Activated CD8-positive, alpha-beta memory T cell treated with anti-CD3 and anti-CD28 coated beads, Interleukin-2, amount 50 U/mL, for 4 hours (primary cell): ENCODE measurements at places on chromosomes 5 and 9.

GRCh38 chr9:29514336-29514735 is 1941.1 kb upstream of the C9orf72 start:
- DNase-seq, result no peak

DNA sequence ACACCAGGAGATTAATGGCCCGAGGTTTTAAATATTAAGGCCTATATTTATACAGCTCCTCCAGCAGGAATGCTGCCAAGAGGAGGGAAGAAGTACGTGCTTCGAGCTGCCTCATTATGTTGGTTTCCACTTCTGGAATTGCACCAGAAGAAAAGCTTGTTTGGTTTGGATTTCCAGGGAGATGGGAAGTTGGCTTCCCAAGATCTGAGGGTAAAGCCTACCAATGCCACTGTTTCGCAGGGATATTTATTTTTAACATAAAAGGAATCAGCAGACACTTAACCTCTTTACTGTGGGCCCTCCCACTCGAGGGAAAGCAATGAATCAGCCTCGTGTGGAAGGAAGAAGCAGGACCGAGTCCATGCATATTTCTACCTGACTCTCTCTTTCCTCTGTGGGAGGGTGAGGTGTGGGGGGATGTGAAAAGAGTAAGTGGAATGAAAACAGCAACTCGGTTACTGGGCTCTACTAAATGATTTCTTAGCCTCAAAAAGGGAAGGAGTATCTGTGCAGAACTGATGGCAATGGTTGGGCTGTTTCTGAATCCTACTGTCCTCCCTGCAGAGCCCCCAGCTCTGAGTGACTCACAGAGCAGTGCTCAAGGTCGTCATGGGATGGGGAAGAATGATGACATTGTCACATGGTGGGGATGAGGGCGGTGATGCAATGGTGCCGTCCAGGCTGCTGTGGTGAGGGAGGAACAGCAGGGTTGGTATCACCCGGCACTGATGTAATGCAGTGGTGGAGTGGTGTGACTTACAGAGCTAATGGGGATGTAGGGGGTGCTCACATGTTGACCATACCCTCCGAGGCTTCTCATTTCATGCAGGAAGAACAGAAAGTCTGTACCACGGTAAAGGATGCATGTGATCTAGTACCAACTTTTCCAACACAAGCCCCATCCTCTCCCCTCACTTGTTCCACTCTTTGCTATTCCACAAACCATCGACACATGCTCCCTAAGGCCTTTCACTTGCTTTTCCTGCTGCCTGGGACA is 215.0 kb upstream of the PANK3 start:
- DNase-seq, result no peak

DNA sequence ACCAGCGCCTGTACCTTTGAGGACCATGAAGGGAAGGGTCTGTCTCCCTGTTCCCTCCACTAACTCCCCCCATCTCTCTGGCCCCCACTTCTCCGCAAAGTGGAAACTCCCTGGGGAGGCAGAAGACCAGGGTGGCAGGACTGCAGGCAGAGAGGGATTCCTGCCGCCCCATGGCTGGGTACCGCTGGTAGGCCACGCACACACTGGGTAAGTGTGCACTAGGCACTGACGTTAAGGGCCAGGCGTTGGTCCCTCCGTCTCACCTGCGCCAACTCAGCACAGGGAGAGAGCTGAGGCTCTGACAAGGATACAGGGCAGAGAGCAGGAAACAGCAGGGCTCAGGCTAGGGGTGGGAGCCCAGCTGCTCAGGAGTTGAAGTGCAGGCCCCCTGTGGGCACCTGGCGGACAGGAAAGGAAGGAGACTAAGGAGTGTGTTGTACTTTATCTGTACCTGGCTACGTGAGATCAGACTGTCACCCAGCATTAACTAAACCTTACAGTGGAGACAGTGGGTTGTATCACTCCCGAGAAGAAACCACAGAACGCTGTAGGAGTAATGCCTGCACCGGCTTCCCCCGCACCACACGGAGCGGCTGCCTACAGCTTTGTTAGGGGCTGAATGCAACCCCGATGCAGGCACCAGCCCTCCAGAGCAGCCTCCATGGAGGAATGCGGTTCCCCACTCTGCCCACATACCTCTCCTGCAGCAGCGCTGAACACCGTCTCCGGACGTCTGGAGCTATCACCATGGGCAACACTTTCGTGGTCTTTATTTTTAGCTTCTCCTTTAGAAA is 34.2 kb upstream of the CLPTM1L start:
- DNase-seq, result no peak

DNA sequence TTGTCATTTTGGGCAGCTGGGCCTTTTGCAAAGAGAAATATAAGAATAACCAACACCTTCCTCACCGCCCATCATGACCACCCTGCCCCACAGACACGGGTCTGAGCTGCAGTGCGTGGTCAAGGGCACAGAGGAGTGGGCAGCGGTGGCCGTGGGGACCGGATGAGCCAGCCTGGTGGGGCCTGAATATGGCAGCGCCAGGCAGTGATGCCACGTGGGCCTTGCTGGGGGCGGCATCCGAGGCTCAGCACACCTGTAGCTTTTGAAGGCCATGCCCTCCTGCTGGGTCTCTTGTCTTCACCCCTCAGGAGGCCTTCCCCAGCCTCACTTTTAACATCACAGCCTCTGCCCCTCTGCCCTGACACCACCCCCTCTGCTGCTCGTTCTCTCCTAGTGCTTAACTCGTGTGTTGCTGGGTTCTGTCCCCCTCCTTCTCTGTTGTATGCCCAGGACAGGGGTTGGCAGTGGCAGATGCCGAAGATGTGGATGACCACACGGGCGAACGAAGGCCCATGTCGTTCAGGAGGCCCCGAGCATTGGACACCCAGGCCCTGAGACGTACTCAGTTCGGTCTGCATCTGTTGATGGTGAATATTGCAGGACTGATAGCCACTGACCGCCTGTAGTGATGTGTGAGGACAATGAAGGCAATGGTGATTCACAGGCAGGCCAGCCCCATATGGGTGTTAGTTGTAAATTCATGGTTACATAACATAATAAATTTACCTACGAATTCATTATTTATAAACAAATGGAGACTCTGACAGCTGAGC is 46.0 kb downstream of the AHRR start:
- no peak for DNase-seq

GRCh38 chr5:176822793-176823481 is 12.6 kb downstream of the UNC5A start:
- DNase-seq, result no peak

DNA sequence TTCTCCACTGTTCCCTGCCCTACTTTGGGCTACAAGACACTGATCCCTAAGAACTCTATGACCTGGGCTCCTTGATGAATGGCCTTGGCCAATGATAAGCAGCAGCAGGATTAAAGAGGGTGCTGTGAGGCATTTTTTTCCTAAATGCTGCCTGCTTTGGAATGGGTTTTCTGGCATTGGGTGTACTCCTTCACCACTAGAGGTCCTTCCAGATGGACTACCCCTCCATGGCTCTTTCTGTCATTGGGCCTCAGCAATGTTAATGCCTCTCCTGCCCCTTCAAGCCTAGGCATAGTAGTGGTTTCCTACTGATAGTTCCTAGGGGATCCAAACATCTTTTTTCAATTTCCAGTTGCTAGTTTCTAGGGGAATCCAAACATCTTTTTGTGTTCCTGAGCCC is 319.3 kb upstream of the RPS23 start:
- DNase-seq, result no peak

GRCh38 chr5:128305341-128305740 is 221.8 kb downstream of the SLC12A2 start:
- no peak for DNase-seq

DNA sequence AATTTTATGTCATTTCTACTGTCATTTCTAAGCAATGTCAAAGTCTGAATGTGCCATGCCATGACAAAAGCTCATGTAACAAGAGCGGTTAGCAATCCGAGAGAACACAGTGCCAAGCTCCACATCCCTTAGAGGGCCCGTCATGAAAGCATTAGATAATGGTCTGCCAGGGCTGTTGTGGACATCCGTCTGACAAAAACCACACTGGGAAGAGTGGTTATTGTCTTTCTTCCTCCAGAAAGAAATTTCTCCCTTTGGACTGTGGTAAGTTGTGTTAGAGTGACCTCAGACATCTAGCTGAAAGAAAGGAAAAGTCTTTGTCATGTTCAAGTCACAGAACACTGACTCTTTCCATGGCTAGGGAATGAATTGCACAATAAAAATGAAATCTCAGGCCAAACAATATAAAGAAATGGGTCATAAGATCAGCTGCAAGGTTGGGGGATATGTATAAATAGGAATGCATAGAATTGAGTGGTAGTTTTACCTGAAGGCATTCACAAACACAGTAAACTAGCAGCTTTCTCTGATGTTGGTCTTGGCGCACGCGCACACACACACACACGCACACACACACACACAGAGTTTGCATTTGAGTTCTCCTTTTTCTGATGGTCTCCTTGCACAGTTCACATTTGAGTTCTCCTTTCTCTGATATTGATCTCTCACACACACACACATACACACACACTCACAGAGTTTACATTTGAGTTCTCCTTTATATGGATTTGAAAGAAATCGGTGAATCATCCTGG is 5.3 kb downstream of the SLC1A3 start:
- no peak for DNase-seq

- no peak for DNase-seq
These were observed 626.4 kb upstream of the SEMA6A start for GRCh38 chr5:117201001-117201400.

- no peak for DNase-seq
These were observed 61.5 kb upstream of the NUDT12 start for GRCh38 chr5:103624035-103624480.

DNA sequence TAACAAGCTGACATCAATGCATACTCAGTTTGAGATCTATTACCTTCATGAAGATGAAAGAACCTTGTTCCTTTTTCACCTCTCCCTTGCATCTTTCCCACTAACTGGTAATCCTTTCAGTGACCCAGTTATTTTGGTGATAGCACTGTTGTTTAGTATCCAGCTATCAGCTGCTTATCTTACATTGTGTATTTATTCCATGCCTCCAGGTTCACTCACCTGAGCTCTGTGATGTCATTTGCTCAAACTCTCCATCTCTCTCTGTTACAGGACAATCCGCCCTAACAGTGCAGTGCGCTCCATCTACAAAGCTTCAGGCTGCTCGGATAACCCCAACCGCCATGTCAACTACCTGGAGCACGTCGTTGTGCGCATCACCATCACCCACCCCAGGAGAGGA is 235.5 kb downstream of the RFK start:
- no peak for DNase-seq

DNA sequence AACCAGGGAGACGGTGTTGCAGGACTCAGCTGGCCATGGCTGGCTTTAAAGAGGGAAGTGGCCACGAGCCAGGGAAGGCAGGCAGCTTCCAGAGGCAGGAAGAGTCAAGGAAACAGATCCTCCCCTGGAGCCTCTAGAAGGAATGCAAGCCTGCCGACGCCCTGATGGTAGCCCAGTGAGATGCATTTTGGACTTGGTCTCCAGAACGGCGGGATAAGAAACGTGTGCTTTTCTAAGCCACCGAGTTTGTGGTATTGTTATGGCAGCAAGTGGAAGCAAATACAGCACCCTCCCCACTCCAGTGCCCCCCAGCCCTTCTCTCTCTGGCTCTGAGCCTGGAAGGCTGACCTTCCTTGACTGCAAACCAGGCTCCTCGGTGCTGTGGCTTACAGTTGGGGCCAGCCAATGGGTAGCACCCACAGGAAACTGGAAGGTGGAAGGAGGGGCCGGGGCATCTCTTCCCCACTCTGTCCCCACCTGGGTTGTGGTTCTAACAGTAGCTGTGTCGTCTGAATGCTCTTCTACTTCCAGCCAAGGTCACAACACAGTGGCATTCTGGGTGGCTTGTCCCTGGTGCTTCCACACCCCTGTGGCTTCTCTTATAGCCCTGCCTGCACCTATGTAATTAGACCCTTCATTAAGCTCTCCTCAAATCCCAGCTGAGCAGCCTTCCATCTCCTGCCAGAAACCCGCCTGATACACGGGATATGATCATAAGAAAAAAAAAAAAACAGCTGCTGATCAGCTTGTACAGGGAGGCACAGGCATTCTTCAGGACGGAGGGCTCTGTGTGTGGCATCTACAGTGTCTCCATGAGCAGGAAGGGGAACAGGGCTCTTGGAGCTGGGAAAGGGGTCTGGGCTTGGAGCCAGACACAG is 29.9 kb upstream of the UNC5A start:
- no peak for DNase-seq

- no peak for DNase-seq
These were observed 576.7 kb upstream of the ACO1 start for GRCh38 chr9:31807574-31808256.

GRCh38 chr9:92952906-92953610 is 5.7 kb downstream of the FGD3 start:
- DNase-seq, result no peak

- DNase-seq, result no peak
These were observed 23.4 kb downstream of the RNF44 start for GRCh38 chr5:176513788-176514187.

GRCh38 chr5:77086689-77087483 is at the start of gene ZBED3:
ZBED3 (minus strand) TSS chr5:77087285; CDS start chr5:77077878, 9,407 bp downstream.
- DNase-seq, result peak; percentile 60

GRCh38 chr9:68711281-68711680 is 6.2 kb downstream of the PIP5K1B start:
- DNase-seq, result no peak

DNA sequence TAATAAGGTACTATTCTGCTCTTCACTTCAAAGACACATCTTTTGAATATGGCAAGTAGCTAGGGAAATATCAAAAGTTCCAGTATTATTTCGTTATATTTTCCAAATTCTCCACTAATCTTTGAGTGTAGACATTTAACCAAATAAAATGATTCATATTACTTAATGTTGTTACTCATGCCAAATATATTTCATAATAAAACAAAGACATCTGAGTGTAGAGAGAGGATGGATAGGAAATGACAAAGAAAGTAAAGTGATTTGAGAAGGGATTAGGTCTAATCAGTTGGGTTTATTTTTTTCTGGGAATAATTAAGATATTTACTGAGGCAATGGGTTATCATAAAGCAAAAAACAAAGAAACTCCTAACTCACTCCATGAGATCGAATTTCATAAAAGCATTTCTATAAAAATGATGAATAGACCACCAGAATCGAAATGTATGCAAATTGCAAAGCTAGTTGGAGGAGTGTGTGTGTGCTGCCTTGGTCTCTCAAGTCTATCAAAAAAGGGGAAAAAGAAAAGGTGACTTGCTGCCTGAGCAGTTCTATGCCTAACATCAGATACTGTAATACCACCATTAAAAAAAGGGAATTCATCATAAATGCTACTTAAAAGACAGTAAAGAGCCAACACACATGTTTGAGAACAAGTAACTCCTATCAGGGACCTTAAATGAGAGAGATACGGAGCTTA is 255.5 kb downstream of the PDE4D start:
- DNase-seq, result no peak

- DNase-seq, result no peak
These were observed 6.2 kb downstream of the OBP2B start for GRCh38 chr9:133202688-133203453.
